ENCODE measurements at places on chromosomes 1 and 21. TPM values are rescaled to one million over a fixed set of nuclear protein-coding genes. Genes with fewer than 3 reads are reported as not detected.

- no peak for DNase-seq
- peaks cover 22% of the 10 kb centered on the region for H3K36me3 ChIP-seq
- H3K27me3 ChIP-seq: peaks cover 6% of the 10 kb centered on the region
- H3K27ac ChIP-seq: no peak overlapping the region
- peaks cover 4% of the 10 kb centered on the region for H3K4me1 ChIP-seq
- no peak overlapping the region for H3K4me3 ChIP-seq
Measured at GRCh38 chr1:3646596-3646995, 3.3 kb downstream of the WRAP73 start.

Gene RGS13
- total RNA-seq: not detected

GRCh38 chr1:211833174-211833820, 2.7 kb upstream of the LPGAT1 start:
- peaks cover 12% of the 10 kb centered on the region for H3K4me1 ChIP-seq
- no peaks in the 10 kb centered on the region for H3K36me3 ChIP-seq
- peaks cover 3% of the 10 kb centered on the region for H3K27me3 ChIP-seq
- H3K27ac ChIP-seq: no peak overlapping the region

- H3K4me1 ChIP-seq: no peaks in the 10 kb centered on the region
- H3K27ac ChIP-seq: no peak overlapping the region
- H3K27me3 ChIP-seq: peaks cover 4% of the 10 kb centered on the region
- no peak overlapping the region for H3K4me3 ChIP-seq
- no peaks in the 10 kb centered on the region for H3K36me3 ChIP-seq
Measured at GRCh38 chr21:42340187-42341050, 10.4 kb downstream of the TFF2 start.

DNA sequence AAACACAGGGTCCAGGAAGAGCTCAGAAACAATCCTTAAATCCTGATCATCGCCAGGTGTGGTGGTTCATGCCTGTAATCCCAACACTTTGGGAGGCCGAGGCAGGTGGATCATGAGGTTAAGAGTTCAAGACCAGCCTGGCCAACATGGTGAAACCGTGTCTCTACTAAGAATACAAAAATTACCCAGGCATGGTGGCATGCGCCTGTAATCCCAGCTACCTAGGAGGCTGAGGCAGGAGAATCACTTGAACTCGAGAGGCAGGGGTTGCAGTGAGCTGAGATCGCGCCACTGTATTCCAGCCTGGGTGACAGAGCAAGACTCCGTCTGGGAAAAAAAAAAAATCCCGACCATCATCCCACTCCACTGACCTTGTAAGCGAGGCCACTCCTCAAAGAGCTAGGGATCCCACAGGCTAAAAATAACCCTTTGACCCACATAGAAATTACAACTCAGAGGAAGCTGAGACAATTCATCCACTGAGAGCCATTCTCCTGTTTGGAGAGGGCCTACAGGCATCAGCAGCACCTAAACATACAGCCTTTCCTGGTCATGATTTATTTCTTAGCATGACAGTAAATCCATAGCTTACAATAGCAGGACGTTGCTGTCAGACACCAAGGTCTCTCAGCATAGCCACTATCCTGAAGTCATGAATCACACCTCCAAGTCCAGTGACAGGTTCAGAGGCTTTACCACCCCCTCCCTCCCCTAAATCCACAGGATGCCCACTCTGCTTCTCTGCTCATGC, 66.7 kb downstream of the TGFBR3 start:
- H3K4me3 ChIP-seq: peak overlapping the region; percentile 32
- peaks cover 33% of the 10 kb centered on the region for H3K4me1 ChIP-seq
- no peak for DNase-seq
- no peaks in the 10 kb centered on the region for H3K36me3 ChIP-seq

DNA sequence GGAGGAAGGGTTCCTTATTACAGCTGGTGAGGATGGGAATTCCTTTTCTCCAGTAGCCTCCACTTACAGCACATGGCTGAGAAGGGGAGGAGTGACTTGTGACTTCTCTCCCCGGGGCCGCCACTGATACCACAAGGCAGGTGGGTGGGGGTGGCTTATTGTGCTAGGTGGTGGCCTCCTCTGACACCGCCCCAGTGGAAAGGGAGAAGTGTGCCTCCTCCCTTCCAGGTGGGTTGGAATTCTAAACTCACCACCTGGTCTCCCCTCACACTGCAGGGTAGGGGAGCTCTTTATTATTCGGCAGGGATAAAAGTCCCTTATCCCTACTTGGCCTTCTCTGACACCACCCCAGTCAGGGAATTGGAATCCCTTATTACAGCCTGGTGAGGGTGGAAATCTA, 89.5 kb downstream of the CCDC30 start:
- H3K36me3 ChIP-seq: no peaks in the 10 kb centered on the region
- no peaks in the 10 kb centered on the region for H3K4me1 ChIP-seq
- H3K4me3 ChIP-seq: no peak overlapping the region
- H3K27ac ChIP-seq: no peak overlapping the region
- no peaks in the 10 kb centered on the region for H3K27me3 ChIP-seq
- no peak for DNase-seq

- peak overlapping the region; percentile 99 for H3K4me3 ChIP-seq
- no peak overlapping the region for H3K27ac ChIP-seq
- peaks cover 10% of the 10 kb centered on the region for H3K4me1 ChIP-seq
- H3K36me3 ChIP-seq: peaks cover 1% of the 10 kb centered on the region
Measured at GRCh38 chr1:204409123-204409522, 2.5 kb downstream of the PPP1R15B start.

DNA sequence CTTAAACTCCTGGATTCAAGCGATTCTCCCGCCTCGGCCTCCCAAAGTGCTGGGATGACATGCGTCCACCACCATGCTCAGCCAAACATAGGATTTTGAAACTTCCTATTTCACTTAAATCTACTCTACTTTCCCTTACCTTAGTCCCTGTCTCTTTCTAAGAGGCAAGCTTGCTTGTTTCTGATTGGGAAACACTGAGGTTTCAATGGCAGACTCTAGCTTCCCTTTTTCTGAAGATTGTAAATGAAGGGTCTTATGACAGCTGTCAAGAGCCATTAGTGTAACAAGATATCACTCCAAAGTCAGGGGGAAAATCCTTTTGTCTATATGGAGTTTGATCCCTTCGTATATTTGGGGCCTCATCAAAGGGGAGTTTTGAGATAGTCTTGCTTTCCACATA, 23.5 kb upstream of the LMO4 start:
- no peaks in the 10 kb centered on the region for H3K27me3 ChIP-seq
- peaks cover 4% of the 10 kb centered on the region for H3K4me1 ChIP-seq
- H3K4me3 ChIP-seq: no peak overlapping the region
- DNase-seq: no peak
- no peaks in the 10 kb centered on the region for H3K36me3 ChIP-seq
- H3K27ac ChIP-seq: no peak overlapping the region

- no peaks in the 10 kb centered on the region for H3K27me3 ChIP-seq
- no peak overlapping the region for H3K27ac ChIP-seq
- peaks cover 3% of the 10 kb centered on the region for H3K4me1 ChIP-seq
- H3K4me3 ChIP-seq: no peak overlapping the region
Measured at GRCh38 chr1:111587509-111588174, 31.9 kb upstream of the RAP1A start.

DNA sequence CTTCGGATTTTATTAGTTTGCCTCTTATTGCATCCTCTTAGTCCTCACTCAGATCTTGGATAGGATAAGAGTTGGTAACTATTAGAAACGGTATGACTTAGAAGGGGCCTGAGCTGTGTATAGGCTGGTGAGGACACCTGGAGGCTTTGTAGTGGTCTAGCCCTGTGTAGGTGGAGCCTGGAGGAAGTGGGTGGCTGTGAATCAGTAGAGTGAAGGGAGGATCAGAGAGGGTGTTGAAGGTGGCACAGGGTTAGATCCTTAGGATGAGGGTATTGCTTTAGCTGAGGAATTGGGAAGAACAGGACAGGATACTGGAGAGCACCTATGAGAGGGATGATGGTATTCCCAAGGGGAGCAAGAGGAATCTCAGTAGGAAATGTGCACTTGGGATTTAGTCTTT, 5.7 kb downstream of the VANGL1 start:
- H3K4me1 ChIP-seq: peaks cover 10% of the 10 kb centered on the region
- H3K27me3 ChIP-seq: peaks cover 5% of the 10 kb centered on the region
- H3K4me3 ChIP-seq: no peak overlapping the region
- no peak overlapping the region for H3K27ac ChIP-seq
- DNase-seq: no peak
- peaks cover 7% of the 10 kb centered on the region for H3K36me3 ChIP-seq

GRCh38 chr1:228483789-228484188, 3.4 kb upstream of the RNF187 start:
- DNase-seq: no peak
- peaks cover 4% of the 10 kb centered on the region for H3K4me1 ChIP-seq
- no peaks in the 10 kb centered on the region for H3K36me3 ChIP-seq
- H3K4me3 ChIP-seq: no peak overlapping the region
- H3K27me3 ChIP-seq: peaks cover 9% of the 10 kb centered on the region

- H3K4me3 ChIP-seq: peak overlapping the region; percentile 93
- peaks cover 13% of the 10 kb centered on the region for H3K4me1 ChIP-seq
- DNase-seq: peak; percentile 9
- H3K36me3 ChIP-seq: peaks cover 6% of the 10 kb centered on the region
Measured at GRCh38 chr1:24641646-24642151, 1.4 kb upstream of the SRRM1 start.

GRCh38 chr1:91428182-91428798, 23.7 kb upstream of the HFM1 start:
- no peak for DNase-seq
- H3K27me3 ChIP-seq: peaks cover 2% of the 10 kb centered on the region
- no peaks in the 10 kb centered on the region for H3K4me1 ChIP-seq
- H3K4me3 ChIP-seq: no peak overlapping the region

- no peaks in the 10 kb centered on the region for H3K36me3 ChIP-seq
- H3K4me1 ChIP-seq: peaks cover 3% of the 10 kb centered on the region
- H3K4me3 ChIP-seq: no peak overlapping the region
- H3K27ac ChIP-seq: no peak overlapping the region
Measured at GRCh38 chr1:218636548-218636947, 291.4 kb downstream of the TGFB2 start.

DNA sequence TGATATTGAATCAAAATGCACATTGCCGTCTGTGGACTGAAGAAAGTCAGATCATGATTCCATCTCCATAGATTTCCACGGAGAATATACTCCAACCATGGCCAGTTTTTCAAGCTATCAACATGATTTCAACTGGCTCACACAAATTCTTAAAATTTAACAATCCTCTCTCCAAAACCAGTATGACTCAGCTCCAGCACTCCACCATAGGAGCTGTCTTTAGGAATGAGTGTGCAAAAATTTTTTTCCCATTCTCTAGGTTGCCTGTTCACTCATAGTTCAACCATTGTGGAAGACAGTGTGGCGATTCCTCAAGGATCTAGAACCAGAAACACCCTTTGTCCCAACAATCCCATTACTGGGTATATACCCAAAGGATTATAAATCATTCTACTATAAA, 40.8 kb downstream of the RGL1 start:
- peaks cover 1% of the 10 kb centered on the region for H3K27me3 ChIP-seq
- no peak overlapping the region for H3K27ac ChIP-seq
- H3K4me3 ChIP-seq: peak overlapping the region; percentile 2
- peaks cover 13% of the 10 kb centered on the region for H3K36me3 ChIP-seq
- no peak for DNase-seq
- H3K4me1 ChIP-seq: peaks cover 51% of the 10 kb centered on the region

- no peak overlapping the region for H3K27ac ChIP-seq
- DNase-seq: no peak
- H3K4me1 ChIP-seq: no peaks in the 10 kb centered on the region
- H3K36me3 ChIP-seq: peaks cover under 1% of the 10 kb centered on the region
- H3K4me3 ChIP-seq: no peak overlapping the region
Measured at GRCh38 chr1:65387821-65388220, 32.6 kb upstream of the LEPR start.

GRCh38 chr21:14243874-14244273, 27.9 kb downstream of the RBM11 start:
- H3K27ac ChIP-seq: no peak overlapping the region
- no peaks in the 10 kb centered on the region for H3K4me1 ChIP-seq
- DNase-seq: no peak
- H3K4me3 ChIP-seq: no peak overlapping the region
- no peaks in the 10 kb centered on the region for H3K27me3 ChIP-seq

GRCh38 chr1:170986901-170987300, 51.6 kb downstream of the MROH9 start:
- H3K4me1 ChIP-seq: no peaks in the 10 kb centered on the region
- no peak for DNase-seq
- H3K4me3 ChIP-seq: no peak overlapping the region
- H3K36me3 ChIP-seq: no peaks in the 10 kb centered on the region
- H3K27me3 ChIP-seq: no peaks in the 10 kb centered on the region

GRCh38 chr1:116972674-116973030, 28.9 kb upstream of the CD101 start:
- no peak overlapping the region for H3K4me3 ChIP-seq
- no peak overlapping the region for H3K27ac ChIP-seq
- H3K36me3 ChIP-seq: peaks cover 31% of the 10 kb centered on the region
- no peak for DNase-seq
- H3K4me1 ChIP-seq: peaks cover 27% of the 10 kb centered on the region

DNA sequence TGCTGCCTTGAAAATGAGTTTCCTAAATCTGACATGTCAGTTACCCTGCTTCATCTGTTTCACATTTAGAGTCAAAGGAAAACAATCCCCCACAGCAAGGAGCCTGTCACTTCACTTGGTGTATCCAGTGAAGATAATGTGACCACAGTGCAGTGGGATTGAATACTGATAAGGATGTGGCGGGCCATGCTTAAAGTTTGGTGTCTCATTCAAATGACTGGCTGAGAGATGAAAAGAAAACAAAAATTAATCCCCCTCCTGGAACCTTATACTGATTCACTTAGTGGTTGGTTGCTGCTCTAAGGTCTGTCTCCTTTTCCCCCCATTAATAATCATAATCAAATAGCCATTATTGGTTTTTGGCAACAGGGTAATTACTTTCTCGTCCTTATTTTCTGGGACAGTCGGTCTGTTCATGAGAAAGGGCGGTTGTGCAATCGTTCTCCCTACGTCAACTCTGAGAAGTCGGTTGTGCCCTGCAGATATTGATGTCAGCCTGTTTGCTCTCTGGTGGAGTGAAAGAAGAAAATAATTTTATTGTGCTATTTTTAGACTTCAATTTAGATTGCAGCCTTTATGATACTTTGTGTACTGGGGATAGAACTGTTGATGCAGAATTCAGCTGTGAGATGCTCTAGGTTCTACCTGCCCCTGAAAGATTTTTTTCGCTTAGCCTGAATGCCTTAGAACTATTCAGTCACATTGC, 360.2 kb downstream of the DISC1 start:
- H3K27me3 ChIP-seq: peaks cover 10% of the 10 kb centered on the region
- H3K27ac ChIP-seq: no peak overlapping the region
- H3K4me3 ChIP-seq: no peak overlapping the region
- peaks cover 13% of the 10 kb centered on the region for H3K4me1 ChIP-seq

DNA sequence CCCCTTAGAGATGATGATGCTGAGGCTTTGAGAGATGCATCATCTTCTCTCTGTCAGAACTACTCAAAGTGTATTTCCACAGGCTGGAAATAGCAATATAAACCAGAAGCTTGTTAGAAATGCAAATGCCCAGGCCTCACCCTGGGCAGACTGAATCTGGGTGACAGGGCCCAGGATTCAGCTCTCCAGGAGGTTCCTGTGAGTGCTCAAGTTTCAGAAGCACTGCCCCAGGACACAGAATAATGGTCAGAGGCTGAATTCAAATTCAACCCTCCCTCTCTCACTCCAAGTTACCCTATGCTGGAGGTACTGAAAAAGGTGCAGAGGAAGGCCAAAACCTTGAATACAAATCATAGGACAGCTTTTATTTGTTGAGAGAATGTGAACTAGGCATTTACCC, 98.5 kb upstream of the NGF start:
- peaks cover 9% of the 10 kb centered on the region for H3K4me1 ChIP-seq
- H3K4me3 ChIP-seq: no peak overlapping the region
- H3K36me3 ChIP-seq: no peaks in the 10 kb centered on the region

Gene PROK1
- total RNA-seq: not detected

Gene OR2T8
- not detected for total RNA-seq

Gene HTR6
- total RNA-seq: not detected

GRCh38 chr1:36510418-36510817, 27.7 kb upstream of the CSF3R start:
- no peak overlapping the region for H3K4me3 ChIP-seq
- no peak overlapping the region for H3K27ac ChIP-seq
- H3K36me3 ChIP-seq: no peaks in the 10 kb centered on the region
- DNase-seq: no peak

Measured in endothelial cell (in vitro differentiated cells).